ENCODE measurements at places on chromosomes 2 and 18. TPM values are rescaled to one million over a fixed set of nuclear protein-coding genes. Genes with fewer than 3 reads are reported as not detected.

The EML6 gene
- 0.44 TPM for total RNA-seq

- peaks cover 1% of the 10 kb centered on the region for H3K27me3 ChIP-seq
- DNase-seq: no peak
- H3K36me3 ChIP-seq: no peaks in the 10 kb centered on the region
- no peak overlapping the region for H3K27ac ChIP-seq
- H3K4me3 ChIP-seq: no peak overlapping the region
Measured at GRCh38 chr18:58161659-58162058, 117.6 kb downstream of the NEDD4L start.

- no peak for DNase-seq
- H3K27ac ChIP-seq: no peak overlapping the region
- no peak overlapping the region for H3K4me3 ChIP-seq
- H3K4me1 ChIP-seq: no peaks in the 10 kb centered on the region
- H3K27me3 ChIP-seq: peaks cover 29% of the 10 kb centered on the region
- H3K36me3 ChIP-seq: no peaks in the 10 kb centered on the region
Measured at GRCh38 chr2:179424571-179424970, 159.9 kb upstream of the SESTD1 start.

GRCh38 chr2:12587729-12588522, 128.8 kb upstream of the TRIB2 start:
- DNase-seq: no peak
- H3K4me3 ChIP-seq: no peak overlapping the region
- H3K27me3 ChIP-seq: peaks cover 7% of the 10 kb centered on the region
- peaks cover 8% of the 10 kb centered on the region for H3K4me1 ChIP-seq

DNA sequence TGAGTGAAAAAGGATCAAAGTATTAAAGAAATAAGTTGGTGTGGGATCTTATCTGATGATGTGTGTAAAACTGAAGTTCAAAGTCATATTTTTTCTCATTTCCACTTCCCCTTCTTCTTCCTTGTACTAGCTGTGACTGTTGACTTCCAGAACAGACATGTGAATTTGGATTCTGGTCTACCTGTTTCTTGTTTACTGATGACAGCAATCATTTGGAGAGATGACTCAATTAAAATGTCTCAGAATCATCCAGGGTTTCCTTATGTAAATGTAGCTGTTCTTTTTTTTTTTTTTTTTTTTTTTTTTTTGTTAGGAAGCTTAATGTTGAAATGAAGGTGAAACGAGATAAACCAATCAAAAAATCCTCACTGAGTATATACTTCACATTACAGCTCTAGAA, 819.9 kb upstream of the PIK3C3 start:
- no peak overlapping the region for H3K4me3 ChIP-seq
- no peaks in the 10 kb centered on the region for H3K36me3 ChIP-seq
- no peaks in the 10 kb centered on the region for H3K4me1 ChIP-seq
- no peaks in the 10 kb centered on the region for H3K27me3 ChIP-seq
- H3K27ac ChIP-seq: no peak overlapping the region
- DNase-seq: no peak

DNA sequence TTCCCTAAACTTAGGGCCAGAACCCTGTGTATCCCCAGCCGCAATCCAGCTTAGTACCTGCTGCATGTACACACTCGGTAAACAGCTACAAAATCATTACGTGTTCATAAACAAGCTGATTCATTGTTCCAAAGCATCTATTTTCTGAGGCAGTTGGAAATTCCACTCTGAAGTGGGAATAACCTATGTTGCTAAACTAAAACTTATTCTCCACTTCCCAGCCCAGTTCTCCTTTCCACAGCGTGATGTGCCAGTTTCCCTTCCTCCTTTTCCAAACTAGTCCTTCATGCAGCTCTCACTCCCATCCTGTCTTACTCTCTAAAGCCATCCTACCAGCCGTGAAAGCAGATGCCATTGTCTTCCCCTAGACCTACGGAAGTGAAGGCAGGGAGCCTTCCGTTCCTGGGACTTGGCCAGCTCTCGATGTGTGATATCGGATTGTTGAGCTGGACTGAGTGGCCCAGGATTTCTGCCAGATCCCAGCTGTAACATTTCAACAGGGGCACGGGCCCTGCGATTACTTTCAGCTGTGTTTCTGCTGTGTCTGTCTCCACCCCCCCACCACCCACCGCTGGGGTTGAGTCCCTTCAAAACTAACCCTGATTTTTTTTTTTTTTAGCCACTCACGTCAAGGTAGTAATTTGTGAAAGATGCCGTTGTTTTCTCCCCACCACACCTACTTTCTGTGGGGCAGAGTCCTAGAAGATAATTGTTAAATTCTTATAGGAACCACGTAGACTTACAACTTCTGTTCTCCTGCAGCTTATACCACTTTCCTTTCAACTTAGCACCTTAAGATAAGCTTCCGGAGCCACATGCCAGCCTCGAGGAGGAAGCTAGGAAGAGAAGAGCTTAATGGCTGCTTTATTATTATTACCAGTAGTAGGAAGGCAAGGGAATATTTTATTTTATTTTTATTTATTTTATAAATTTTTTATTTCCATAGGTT, 100.9 kb downstream of the CRIM1 start:
- H3K27ac ChIP-seq: no peak overlapping the region
- no peak overlapping the region for H3K4me3 ChIP-seq
- H3K36me3 ChIP-seq: no peaks in the 10 kb centered on the region
- peaks cover 2% of the 10 kb centered on the region for H3K27me3 ChIP-seq
- DNase-seq: no peak
